ENCODE measurements at places on chromosomes 13 and 19.
A peak's percentile ranks its signal among the peaks of the same experiment; 100 is the strongest.

DNA sequence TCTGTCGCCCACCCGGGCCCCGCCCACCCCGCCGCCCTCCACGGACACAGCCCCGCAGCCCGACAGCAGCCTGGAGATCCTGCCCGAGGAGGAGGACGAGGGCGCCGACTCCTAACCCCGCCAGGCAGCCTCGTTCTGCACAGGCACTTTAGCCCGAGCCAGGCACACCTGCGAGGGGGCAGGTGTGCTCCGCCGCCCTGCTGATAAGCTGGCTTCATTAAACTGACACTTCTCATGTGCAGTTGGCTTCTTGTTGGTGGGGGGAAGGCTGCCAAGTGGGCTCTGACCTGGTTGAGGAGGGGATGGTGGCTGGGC lies 8.2 kb downstream of the IL4I1 start:
- peaks cover 3% of the 10 kb centered on the region for H3K36me3 ChIP-seq
- no peak overlapping the region for H3K27ac ChIP-seq
- no peaks in the 10 kb centered on the region for H3K4me1 ChIP-seq
- no peak for DNase-seq
- H3K27me3 ChIP-seq = no peaks in the 10 kb centered on the region

DNA sequence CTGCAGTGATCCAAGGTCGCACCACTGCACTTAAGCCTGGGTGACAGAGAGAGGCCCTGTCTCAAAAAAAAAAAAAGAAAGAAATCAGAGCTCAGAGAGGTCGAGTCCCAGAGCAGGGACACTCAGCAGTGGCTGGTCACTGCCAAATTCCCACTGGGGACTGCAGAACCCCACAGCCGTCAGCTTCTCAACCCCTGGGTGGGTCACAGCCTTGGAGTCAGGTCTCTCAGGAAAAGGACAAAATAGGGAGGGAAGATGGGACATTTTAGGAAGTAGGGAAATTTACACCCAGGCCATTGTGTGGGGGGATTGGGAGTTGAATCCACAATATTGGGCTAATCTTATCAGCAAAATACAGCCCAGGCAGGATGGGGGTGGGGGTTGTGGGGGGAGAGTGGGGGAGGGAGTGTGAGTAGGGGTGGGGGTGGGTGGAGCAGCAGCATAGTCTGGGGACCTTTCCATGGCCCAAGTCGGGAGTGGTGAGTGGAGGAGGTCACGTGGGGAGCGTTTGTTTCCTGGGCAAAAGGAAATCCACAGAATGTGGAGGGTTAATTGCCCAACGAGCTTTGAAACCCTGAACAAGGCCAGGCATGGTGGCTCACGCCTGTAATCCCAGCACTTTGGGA lies 5.0 kb upstream of the CCDC194 start:
- H3K36me3 ChIP-seq = no peaks in the 10 kb centered on the region
- no peak overlapping the region for H3K4me3 ChIP-seq
- DNase-seq = no peak
- H3K4me1 ChIP-seq = no peaks in the 10 kb centered on the region
- H3K27me3 ChIP-seq = no peaks in the 10 kb centered on the region

GRCh38 chr13:37495046-37495445 lies 103.5 kb downstream of the POSTN start:
- no peaks in the 10 kb centered on the region for H3K4me1 ChIP-seq
- H3K27me3 ChIP-seq = no peaks in the 10 kb centered on the region
- DNase-seq = no peak
- H3K36me3 ChIP-seq = no peaks in the 10 kb centered on the region

- H3K27me3 ChIP-seq = no peaks in the 10 kb centered on the region
- H3K36me3 ChIP-seq = no peaks in the 10 kb centered on the region
- DNase-seq = no peak
- H3K4me3 ChIP-seq = no peak overlapping the region
These were observed 7.8 kb upstream of the LYPD5 start for GRCh38 chr19:43809762-43810696.

DNA sequence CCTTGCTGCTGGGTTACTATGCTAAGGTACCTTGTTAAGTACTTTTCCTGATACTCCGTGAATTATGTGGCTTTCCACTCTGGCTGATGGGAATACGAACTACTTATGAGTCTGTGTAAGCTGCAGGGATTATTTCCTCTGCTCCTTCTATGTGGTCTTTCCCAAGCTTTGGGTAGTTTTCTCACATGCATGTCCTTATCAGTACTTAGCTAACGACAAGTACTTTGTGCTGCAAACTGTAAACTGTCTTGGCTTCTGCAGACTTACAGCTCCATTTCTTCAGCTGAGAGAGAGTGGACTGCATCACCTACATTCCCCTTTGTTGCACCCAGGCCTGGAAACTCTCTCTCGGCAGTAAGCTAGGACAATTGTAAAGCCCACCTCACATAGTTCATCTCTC lies 76.6 kb downstream of the FGF9 start:
- H3K36me3 ChIP-seq = no peaks in the 10 kb centered on the region
- H3K27me3 ChIP-seq = peaks cover 5% of the 10 kb centered on the region
- no peak overlapping the region for H3K4me3 ChIP-seq
- no peak overlapping the region for H3K27ac ChIP-seq
- DNase-seq = no peak
- H3K4me1 ChIP-seq = no peaks in the 10 kb centered on the region

- no peak for DNase-seq
- H3K27ac ChIP-seq = no peak overlapping the region
- H3K4me1 ChIP-seq = no peaks in the 10 kb centered on the region
- H3K4me3 ChIP-seq = no peak overlapping the region
These were observed 194.3 kb upstream of the SOX21 start for GRCh38 chr13:94906605-94907004.

- H3K27ac ChIP-seq = no peak overlapping the region
- no peak for DNase-seq
- no peaks in the 10 kb centered on the region for H3K4me1 ChIP-seq
These were observed 280.3 kb downstream of the POU4F1 start for GRCh38 chr13:78323040-78323439.

- H3K27ac ChIP-seq = no peak overlapping the region
- H3K27me3 ChIP-seq = no peaks in the 10 kb centered on the region
- no peak for DNase-seq
These were observed 43.2 kb downstream of the FLT3 start for GRCh38 chr13:28056970-28057712.

DNA sequence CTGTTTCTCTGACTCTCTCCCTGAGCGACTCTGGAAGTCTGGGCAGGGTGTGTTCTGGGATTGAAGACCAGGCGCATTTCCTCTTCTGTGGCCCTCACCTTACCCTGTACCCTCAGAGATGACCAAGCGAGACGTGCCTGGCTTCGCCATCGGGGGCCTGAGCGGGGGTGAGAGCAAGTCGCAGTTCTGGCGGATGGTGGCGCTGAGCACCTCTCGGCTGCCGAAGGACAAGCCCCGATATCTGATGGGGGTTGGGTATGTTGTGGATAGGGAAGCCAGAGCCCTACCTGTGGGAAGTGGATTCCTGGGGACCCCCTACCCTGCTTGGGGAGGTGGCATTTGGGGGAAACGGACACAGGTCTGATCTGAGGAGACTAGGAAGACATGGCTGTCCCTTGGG lies 5.8 kb upstream of the DNM2 start:
- H3K4me1 ChIP-seq = no peaks in the 10 kb centered on the region
- no peak overlapping the region for H3K27ac ChIP-seq
- no peaks in the 10 kb centered on the region for H3K27me3 ChIP-seq
- no peak overlapping the region for H3K4me3 ChIP-seq
- no peak for DNase-seq
- H3K36me3 ChIP-seq = peaks cover 1% of the 10 kb centered on the region

GRCh38 chr19:39413272-39413910 lies 922 bp downstream of the PLEKHG2 start:
- peak; percentile 93 for DNase-seq
- peaks cover 2% of the 10 kb centered on the region for H3K36me3 ChIP-seq
- no peaks in the 10 kb centered on the region for H3K4me1 ChIP-seq
- peak overlapping the region; percentile 6 for H3K27ac ChIP-seq
- H3K27me3 ChIP-seq = no peaks in the 10 kb centered on the region

GRCh38 chr13:47455626-47456025 lies 545.4 kb downstream of the SUCLA2 start:
- no peak for DNase-seq
- no peak overlapping the region for H3K27ac ChIP-seq
- H3K4me3 ChIP-seq = no peak overlapping the region

DNA sequence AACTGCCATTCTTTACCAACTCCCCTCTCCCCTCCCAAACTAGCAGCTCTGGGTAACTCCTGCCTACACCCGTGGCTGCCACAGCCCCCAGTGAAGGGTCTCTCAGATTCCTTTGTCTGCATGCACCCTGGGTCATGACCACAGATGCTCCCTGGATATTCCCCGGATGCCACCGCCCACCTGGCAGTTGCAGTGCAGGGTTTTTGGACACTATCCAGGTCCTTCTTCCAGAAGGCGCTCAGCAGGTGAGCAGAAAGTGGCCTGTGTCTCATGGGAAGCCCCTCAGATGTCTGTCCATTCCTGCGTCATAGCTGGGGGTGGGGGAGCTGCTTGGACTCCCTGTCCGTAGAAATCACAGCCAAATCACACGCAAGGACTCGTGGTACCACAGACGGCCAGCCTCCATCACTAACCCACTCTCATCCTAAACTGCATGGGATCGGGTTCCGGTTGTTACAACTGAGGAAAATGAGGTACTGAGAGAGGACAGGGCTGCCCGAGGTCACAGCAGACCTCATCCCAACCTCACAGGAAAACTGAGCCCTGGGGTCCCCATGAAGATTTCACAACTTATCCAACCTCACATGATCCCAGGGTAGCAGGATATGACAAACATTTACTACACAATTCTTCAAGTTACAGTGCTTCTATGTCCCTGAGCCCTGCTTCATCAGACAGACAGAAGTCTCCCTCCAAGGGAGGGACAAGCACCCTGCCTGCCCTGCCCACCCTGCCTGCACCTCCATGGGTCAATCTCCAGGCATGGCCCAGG lies 38.6 kb downstream of the ELL start:
- H3K27me3 ChIP-seq = no peaks in the 10 kb centered on the region
- no peak overlapping the region for H3K27ac ChIP-seq
- no peak for DNase-seq
- H3K4me3 ChIP-seq = no peak overlapping the region

- no peak for DNase-seq
- H3K27me3 ChIP-seq = no peaks in the 10 kb centered on the region
- H3K27ac ChIP-seq = no peak overlapping the region
- no peaks in the 10 kb centered on the region for H3K4me1 ChIP-seq
These were observed 81.1 kb downstream of the UFM1 start for GRCh38 chr13:38430796-38431195.

GRCh38 chr19:51904331-51905165 lies at the start of gene ZNF649:
Gene ZNF649 (minus strand): TSS chr19:51905017. CDS start chr19:51900107, 4,910 bp downstream.
- peaks cover 2% of the 10 kb centered on the region for H3K4me1 ChIP-seq
- no peaks in the 10 kb centered on the region for H3K27me3 ChIP-seq
- peak within 1 kb of the TSS; percentile 13 for H3K27ac ChIP-seq
- peaks cover 8% of the 10 kb centered on the region for H3K36me3 ChIP-seq

- H3K27me3 ChIP-seq = no peaks in the 10 kb centered on the region
- H3K4me1 ChIP-seq = no peaks in the 10 kb centered on the region
- no peak overlapping the region for H3K4me3 ChIP-seq
- H3K36me3 ChIP-seq = no peaks in the 10 kb centered on the region
These were observed 523.4 kb downstream of the FGF9 start for GRCh38 chr13:22194106-22194805.

GRCh38 chr19:16856091-16856490 lies 26.9 kb downstream of the SIN3B start:
- H3K4me1 ChIP-seq = no peaks in the 10 kb centered on the region
- no peak overlapping the region for H3K27ac ChIP-seq
- peaks cover 10% of the 10 kb centered on the region for H3K36me3 ChIP-seq
- H3K4me3 ChIP-seq = no peak overlapping the region
- no peaks in the 10 kb centered on the region for H3K27me3 ChIP-seq

DNA sequence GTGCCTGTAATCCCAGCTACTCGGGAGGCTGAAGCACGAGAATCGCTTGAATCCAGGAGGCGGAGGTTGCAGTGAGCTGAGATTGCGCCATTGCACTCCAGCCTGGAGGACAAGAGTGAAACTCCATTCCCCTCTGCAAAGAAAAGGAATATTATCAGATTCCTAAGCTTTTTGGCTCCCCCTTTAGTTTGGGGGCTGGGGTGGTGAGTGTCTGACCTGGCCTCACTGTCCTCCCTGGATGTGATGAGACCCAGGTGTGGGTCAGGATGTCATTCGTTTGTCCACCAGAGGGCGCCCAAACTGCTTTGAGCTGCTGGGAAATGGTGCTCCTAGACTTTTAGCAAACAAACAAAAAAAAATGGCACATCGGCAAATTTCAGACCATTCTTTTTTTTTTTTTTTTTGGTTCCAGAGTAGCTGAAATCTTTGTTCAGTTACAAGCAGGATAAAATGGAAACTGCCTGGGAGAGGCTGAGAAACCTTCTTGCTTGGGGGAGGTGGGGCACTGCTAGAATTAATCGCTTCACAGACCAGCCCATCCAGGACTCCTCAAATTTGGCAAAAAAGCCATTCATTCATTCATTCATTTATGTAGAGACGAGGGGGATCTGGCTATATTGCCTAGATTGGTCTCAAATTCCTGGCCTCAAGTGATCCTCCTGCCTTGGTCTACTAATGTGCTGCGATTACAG lies 29.4 kb downstream of the SPC24 start:
- no peak overlapping the region for H3K4me3 ChIP-seq
- H3K27me3 ChIP-seq = no peaks in the 10 kb centered on the region
- no peak overlapping the region for H3K27ac ChIP-seq
- H3K4me1 ChIP-seq = no peaks in the 10 kb centered on the region
- peak; percentile 87 for DNase-seq

- peak within 1 kb of the TSS; percentile 24 for H3K4me3 ChIP-seq
- H3K4me1 ChIP-seq = no peaks in the 10 kb centered on the region
- no peaks in the 10 kb centered on the region for H3K27me3 ChIP-seq
- peak within 1 kb of the TSS; percentile 98 for H3K27ac ChIP-seq
These were observed at the start of gene PTGIR for GRCh38 chr19:46624958-46625661. Gene PTGIR (minus strand): TSS chr19:46625089. CDS start chr19:46624225, 864 bp downstream.

DNA sequence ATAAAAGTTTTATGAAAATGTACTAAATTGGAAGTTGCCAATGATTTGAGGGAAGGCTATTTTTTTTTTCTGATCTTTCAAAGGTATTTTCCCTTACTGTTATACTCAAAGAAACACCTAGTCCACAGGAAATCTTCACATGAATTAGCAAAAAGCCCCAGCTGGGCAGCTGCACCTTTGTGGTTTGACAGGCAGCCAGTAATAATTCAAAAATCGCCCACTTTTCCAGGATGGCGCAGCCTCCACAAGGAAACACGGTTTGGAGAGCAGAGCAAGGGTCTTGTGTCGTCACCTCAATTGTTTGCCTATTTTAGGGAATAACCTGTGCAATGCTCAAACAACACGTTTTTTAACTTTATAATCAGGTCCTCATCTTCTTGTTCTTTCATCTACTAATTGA lies 324.9 kb upstream of the GPC6 start:
- H3K27ac ChIP-seq = no peak overlapping the region
- H3K4me1 ChIP-seq = no peaks in the 10 kb centered on the region
- no peaks in the 10 kb centered on the region for H3K36me3 ChIP-seq
- H3K4me3 ChIP-seq = no peak overlapping the region
- DNase-seq = no peak

DNA sequence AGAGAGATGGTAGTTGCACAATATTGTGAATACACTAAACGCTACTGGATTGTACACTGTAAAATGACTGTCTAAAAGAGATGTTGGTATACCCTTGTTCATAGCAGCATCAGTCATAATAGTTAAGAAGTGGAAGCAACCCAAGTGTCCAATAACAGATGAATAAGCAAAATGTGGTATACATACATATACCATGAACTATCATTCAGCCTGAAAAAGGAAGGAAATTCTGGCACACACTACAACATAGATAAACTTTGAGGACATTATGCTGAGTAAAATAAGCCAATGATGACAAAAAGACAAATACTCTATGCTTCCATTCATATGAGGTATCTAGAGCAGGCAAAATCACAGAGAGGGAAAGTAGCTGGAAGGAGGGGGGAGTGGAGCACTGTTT lies 16.0 kb downstream of the DZIP1 start:
- no peak overlapping the region for H3K4me3 ChIP-seq
- peaks cover 2% of the 10 kb centered on the region for H3K36me3 ChIP-seq
- no peak overlapping the region for H3K27ac ChIP-seq
- H3K27me3 ChIP-seq = no peaks in the 10 kb centered on the region

Measured in aorta (tissue), 5 donors.